NCI-H774 (cell line): ENCODE measurements at places on chromosomes 6 and 20.

- no peak for DNase-seq
Measured at GRCh38 chr6:161080263-161080970, 88.8 kb downstream of the MAP3K4 start.

GRCh38 chr6:22613695-22614094 is 44.3 kb downstream of the HDGFL1 start:
- no peak for DNase-seq

- no peak for DNase-seq
Measured at GRCh38 chr6:135163440-135163738, 17.7 kb upstream of the MYB start.

DNA sequence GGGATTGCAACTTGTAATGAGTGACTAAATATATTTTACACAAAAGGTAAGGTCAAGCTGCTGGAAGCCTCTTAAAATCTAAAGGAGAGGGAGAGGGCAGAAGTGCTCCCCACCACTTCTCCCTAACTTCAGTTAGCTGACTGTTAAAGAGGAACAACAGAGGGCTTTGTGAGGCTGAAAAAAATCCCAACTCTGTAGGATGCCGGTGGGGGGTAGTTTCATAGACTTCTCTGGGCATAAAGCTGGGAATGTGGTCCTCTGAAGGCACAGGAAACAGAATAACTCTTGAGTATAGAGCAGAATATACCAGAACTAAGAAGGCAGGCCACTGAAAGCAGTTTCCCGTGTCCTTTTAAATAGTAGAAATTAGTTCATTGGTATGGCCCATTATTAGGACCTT is 71.6 kb downstream of the KIF6 start:
- DNase-seq = no peak

DNA sequence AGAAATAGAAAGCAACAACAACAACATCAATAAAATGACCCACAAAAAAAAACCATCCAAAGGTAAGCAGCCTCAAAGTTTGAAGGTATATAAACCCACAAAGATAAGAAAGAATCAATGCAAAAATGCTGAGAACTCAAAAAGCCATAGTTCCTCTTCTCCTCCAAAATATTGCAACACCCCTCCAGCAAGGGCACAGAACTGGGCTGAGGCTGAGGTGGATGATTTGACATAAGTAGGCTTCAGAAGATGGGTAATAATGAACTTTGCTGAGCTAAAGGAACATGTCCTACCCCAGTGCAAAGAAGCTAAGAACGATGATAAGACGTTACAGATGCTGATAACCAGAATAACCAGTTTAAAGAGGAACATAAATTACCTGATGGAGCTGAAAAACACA is 188.8 kb upstream of the BTBD3 start:
- no peak for DNase-seq

DNA sequence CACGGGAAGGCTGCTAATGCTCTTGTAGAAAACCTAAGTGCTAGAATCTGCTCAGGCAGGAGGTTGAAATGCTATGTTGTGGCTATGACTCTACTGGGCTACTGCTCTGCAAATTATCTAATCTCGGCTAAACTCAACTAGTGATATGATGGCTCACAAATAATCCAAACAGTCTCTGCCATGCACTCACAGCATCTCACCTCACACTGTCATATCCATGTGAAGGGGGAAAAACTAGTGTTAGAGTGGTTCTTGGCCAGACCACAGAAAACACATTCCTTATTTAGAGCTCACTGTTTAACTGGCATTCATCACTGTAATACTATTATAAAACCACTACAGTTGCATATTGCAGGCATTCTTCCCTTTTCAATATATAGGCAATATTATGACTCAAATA is 81.8 kb upstream of the DST start:
- no peak for DNase-seq

- DNase-seq = no peak
Measured at GRCh38 chr6:139534472-139535115, 160.1 kb upstream of the CITED2 start.
